Tongue (tissue), 3 donors: ENCODE measurements at places on chromosomes 3 and 15.

DNA sequence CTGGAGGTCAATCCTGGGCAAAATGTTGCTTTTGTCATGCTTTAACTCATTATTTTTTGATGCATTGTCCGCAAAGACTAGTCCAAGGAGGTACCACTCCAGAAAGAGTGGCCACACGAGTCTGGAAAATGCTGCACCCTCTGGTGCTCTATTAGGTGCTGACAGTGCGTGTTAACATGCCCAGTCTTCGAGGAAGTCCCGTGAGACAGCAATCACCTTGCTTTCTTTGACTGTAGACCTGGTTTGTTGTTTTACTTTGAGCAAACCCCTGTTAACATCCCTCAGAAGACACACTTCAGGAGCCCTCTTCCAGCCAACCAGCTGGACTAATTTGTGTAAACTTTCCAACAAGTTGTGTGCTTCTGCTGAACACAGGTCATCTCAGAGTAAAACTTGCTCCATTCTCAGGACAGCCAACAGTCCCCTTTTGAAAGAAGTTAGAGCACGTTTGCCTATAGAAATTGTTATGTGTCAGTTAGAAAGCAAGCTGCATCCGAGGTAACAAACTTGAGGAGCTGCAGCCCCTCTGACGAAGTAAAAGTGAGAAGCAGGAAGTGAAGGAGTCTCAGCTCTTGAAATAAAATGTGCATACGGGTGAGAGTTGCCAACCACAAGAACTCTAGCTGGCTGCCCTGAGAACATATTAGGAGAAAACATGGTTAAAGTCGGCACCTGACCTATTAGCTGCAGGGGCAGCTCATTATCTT is 205.0 kb downstream of the LPP start:
- DNase-seq = no peak

DNA sequence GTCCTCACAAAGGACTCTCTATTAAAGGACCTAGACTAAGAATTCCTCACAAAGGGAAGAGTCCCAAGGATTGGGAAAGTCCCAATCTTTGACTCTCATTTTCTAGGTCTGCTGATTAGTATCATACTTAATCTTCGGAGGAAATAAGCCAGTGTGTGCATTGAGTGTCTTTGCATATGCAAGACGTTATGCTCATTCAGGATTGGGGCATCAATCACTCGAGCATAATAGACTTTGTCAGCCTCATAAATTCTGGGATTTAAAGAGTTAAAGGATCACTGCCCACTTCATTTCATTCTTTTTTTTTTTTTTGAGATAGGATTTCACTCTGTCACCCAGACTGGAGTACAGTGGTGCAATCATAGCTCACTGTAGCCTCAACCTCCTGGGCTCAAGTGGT is 154.3 kb downstream of the RBPMS2 start:
- no peak for DNase-seq

GRCh38 chr3:42743204-42743995 is 29.7 kb downstream of the CCDC13 start:
- no peak for DNase-seq

DNA sequence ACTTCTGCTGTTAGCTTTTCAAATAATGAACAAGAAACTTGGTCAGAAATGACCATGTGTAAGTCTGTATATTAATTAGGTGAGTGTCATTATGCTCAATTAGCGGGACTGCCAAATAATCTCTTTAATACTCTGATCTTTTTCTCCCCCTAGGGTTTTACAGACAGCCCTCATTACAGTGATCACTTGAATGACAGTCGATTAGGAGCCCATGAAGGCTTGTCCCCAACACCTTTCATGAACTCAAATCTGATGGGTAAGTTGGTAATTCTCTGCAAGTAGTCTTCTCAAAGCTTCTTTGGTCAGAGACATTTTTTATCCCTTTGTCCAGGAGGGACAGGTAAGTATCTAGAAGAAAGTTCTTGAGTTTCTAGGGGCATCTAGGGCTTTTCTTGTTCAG is 173.2 kb downstream of the TCF12 start:
- DNase-seq = no peak

GRCh38 chr3:122052968-122053367 is 2.2 kb upstream of the CD86 start:
- no peak for DNase-seq
